Fibroblast of mammary gland (primary cell): ENCODE measurements at places on chromosomes 16 and 17.

GRCh38 chr16:66058172-66058691, 308.3 kb upstream of the CDH5 start:
- DNase-seq = peak; percentile 64

GRCh38 chr17:76264425-76264754, 758 bp upstream of the UBALD2 start:
- no peak for DNase-seq

- no peak for DNase-seq
These were observed 9.8 kb downstream of the NTHL1 start for GRCh38 chr16:2037647-2038381.

DNA sequence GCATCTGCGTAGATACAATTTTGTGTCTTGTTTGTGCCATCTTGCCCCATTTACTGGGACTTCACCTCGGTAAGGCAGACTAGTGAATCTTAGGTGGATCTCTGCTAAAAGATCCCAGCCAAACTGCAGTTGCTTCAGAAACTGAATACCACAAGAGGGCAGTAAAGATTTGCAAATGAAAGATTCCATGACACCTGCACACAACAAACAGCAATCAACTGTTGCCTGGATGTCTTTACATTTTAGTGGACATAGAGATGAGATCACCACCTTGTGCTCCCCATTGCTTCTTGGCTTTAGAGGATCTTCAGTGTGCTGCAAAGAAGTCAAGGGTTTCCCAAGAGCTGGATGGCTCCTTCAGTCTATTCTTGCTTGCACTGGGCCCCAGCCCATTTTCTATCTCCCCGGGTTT, 119.2 kb upstream of the CACNG5 start:
- peak; percentile 70 for DNase-seq

DNA sequence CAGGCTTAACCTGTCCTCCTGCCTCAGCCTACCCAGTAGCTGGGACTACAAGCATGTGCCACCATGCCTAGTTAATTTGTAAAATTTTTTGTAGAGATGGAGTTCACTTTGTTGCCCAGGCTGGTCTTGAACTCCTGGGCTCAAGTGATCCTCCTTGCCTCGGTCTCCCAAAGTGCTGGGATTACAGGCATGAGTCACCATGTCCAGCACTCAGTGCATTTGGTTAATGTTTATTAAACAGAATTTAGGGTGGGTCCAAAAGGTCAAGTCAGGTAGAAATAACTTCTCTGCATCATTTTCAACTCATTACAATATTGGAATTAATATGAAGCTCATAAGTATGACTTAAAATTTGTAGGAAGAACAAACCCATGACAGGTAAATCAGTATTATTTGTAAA, 55.7 kb downstream of the RHOT1 start:
- DNase-seq = no peak

GRCh38 chr16:24652209-24652712, 77.2 kb upstream of the TNRC6A start:
- no peak for DNase-seq

- no peak for DNase-seq
These were observed 117.1 kb downstream of the KCNJ2 start for GRCh38 chr17:70286391-70286790.

DNA sequence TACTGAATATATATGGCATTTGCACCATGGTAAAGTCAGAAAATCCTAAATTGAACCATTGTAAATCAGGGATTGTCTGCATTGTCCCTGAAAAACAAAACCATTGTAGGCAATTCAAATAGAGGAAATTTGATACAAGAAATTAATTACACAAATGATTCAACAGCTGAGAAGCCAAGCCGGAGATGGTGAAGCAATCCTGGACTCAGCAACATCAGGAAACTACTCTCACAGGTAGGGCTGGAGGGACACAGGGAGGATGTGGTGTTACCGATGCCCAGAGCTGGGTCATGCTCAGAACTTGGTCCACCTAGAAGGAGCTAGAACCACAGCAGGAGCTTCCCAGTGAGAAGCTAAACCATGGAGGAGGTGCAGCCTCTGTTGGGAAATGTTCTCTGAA, 18.5 kb upstream of the SCNN1B start:
- no peak for DNase-seq

DNA sequence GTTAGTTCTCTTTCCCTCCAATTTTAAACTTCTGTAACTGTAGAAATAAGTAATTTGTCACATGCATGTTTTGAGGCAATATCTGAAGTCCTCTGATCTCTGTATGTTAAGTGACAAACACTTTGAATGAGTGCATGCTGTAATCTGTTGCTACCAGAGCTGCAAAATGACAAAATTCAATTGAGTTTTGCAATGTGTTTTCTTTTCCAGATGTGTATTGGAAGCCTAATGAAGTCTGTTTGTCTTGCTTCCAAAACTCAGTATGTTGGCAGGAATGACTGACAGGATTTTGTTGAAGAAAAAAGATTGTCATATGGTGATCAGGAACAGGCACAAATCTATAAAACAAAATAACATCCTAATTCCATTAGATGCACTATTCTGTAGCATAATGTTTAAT, 561.6 kb upstream of the CDH8 start:
- no peak for DNase-seq

DNA sequence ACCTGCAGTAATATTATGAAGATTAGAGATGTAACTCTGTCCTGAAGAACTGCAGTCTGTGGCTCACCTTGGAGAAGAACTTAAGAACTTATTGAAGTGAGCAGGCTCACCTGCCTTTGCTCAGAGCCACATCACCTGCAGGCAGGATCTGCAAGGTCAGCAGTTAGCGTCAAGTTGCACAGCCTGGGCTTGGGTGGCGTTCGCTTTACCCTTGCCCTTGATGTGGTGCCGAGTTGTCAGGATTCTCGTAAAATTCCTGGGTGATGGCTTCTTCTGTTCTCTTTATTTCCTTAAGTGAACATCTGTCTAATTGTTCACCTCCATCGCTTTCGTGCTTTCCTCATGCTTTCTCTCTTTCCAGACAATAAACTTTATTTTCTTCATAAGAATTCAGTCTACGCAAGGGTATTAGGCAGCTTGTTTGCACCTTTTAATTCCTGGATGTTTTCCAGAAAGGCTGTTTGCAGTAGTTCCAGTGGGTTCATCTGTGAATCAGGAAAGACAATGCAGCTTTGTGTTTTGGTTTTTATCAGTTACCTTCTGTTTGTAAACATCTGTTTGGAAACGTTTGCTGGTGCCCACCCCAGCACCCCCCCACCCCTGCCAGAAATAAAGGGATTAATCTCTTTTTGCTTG, 254.3 kb downstream of the WWOX start:
- DNase-seq = no peak

- DNase-seq = peak; percentile 23
These were observed 12.0 kb downstream of the MILR1 start for GRCh38 chr17:64460955-64461354.

DNA sequence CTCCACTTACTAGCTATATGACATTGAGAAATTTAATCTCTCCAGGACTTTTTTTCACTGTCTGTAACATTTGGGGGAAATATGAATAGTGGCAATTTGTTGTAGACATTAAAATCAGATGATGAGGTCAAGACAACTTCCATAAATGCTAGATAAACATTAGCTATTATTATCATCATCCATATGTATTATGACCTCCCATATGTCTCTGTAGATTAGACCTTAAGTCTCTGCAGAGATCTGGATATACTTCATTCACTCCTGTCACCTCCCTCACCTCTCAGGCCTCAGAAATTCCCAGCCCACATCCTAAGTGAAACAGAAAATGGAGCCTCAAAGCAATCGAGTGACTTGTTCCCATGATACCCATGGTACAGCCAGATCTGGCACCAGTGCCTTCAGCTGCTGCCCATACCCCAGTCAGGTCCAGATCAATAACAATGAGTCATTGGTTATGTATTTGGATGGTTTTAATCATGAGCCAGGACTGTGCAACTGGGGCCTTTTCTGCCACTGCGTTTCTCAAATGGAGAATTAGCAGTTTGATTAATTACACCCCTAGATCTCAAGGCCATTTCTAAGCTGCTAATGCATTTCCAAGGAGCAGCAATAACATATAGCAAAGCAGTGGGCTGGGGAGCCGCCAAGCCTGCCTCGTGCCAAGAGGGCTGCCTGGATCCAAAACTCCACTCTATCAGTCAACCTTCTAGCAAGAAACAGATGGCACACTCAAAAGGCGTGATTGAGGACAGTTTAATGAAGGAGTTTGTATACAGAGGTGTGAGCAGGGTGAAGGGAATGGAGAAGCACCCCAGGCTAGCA, 2.6 kb upstream of the FDXR start:
- DNase-seq = no peak

GRCh38 chr16:68238029-68238345, 2.1 kb upstream of the ESRP2 start:
- DNase-seq = no peak

GRCh38 chr17:32341141-32341856, 674 bp downstream of the C17orf75 start:
- DNase-seq = peak; percentile 28

DNA sequence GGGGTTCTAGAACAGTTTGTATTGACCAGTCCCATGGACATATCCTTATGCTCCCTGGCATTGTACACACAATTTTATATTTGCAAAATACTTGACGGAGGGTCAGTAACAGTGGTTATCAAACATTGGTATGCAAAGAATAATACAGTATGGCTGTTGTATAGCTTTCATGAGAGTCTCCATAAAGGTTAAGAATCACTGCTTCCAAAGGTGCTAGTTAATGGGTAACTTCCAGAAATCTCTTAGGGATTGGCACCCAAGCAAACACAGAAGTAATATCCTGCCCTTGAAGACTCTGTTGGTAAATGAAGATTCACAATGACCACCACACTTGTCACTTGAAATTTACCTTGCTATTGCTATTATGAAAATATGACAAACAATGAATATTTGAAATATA, 239.2 kb downstream of the ZFHX3 start:
- no peak for DNase-seq

DNA sequence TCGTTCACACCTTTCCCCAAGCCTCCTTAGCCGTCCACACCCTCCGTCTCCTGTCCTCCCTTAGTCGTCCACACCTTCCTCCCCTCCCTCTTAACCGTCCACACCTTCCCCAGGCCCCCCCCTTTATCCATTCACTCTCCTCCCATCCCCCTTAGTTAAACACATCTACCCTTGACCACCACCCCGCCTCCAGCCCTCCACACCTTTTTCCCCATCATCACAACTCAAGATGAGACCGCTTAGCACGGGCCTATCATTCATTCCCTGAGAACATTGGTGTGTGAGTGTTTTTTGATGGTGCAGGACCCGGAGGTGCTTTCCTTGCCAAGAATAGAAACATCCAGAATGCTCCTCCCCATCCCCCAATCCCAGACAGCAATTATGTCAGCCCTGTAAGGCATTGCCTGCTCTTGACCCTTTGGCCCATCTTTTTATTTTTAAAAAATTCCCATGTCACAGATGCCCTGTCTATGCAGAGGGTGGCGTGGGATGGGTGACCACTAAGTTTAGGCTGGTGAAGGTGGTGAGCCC, 1.4 kb downstream of the TENT4B start:
- peak; percentile 21 for DNase-seq

- peak; percentile 45 for DNase-seq
These were observed 85.6 kb downstream of the OMG start for GRCh38 chr17:31211352-31212012.

DNA sequence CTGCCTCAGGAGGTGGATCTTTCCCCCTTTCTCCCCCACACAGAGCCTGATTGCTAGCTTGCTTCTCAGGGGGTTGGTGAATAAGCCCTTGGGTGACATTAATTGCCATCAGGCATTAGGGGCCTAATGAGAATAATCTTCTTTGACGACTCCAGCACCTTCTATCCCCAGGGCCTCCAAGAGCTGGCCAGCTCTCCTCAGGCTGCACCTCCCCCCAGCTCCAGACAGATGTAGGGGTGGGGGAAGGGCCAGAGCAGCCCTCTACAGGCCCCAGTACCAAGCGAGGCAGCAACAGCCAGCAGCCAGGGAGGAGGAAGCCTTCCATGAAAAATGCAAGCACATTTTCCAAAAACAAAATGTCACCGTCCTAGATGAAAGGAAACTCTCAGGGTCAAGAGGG, 1.4 kb upstream of the TMEM132E start:
- no peak for DNase-seq

DNA sequence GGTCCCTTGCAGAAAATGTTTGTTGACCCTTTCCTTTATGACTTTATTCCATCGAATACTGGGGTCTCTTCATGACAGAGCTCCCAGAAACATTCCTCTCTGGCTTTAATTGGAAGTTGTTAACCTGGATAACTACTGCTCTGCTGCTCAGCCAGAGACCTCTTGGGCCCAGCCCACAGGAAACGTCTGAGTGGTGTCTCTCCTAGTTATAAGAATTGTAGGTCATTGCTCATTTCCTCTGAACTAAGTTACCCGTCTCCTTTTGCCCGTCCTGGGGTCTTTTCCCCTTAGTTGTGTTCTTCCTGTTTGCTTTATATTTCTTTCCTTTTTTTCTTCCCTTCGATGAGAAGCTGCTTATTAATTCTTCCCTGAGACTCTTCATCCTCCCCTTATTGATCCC, 9.0 kb downstream of the MAP2K6 start:
- no peak for DNase-seq

- DNase-seq = no peak
These were observed 43.6 kb downstream of the TEX14 start for GRCh38 chr17:58648236-58648635.

DNA sequence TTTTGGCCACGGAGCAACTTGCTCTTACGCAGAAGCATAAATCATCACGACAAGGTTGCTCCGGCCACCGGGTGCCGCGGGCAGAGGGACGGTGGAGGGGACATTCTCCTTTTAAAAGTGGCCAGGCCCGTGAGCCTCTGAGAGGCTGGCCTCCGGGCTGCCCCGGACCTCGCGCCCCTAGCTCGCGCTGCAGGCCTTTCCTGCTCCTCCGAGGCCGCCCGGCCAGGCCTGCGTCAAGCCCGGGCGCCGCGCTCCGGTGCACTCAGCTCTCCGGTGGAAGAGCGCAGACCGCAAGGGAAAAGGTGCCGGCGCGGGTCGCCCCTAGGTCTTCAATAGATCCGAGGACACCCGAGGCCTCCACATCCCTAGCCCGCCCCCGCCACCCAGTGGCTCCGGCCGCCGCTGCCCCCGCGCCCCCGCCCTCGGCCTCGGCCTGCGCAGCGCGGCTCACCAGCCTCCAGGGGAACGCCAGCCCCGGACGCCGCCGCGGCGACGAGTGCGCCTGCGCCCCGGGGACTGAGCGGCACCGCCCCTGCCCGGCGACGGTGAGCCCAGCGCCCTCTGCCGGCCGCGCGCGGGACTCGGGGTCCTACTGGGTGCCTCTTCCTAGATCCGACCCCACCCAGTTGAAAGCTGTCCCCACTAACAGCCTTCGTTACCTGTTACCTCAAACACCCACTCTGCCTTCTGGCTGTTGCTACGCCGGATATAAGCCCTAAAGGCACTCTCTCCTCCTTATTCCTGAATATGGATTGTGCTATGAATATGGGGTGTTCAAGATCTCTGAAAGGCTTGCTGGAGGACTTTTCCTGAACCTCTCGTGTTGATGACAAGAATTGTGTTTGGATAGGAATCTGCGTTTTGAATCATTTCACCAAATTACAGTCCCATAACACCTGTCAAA, at the start of gene LYRM9:
Gene LYRM9 (minus strand): TSS at position 500 of the 904 bp plus-strand sequence. CDS start 10,671 bp downstream, outside the sequence.
- DNase-seq = peak; percentile 78

DNA sequence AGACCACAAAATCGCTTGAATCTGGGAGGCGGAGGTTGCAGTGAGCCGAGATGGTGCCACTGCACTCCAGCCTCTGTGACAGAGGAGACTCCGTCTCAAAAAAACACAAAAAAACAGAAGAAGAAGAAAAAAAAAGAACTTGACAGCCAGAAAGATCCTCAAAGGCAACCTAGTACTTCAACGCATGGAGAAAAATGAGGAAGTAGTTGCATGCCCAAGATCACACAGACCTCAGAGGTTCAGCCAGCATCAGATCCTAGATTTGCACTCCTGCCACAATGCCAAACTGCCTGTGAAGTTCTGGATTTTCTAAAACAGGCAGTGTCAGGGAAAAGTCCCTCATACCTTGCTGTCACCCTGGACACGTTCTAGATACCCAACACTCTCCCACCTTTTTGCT, 1.5 kb downstream of the ATPAF2 start:
- DNase-seq = no peak
